T-helper 1 cell (primary cell): ENCODE measurements at places on chromosomes 12 and 14.
A peak's percentile ranks its signal among the peaks of the same experiment; 100 is the strongest.

- peak; percentile 56 for DNase-seq
Observed at GRCh38 chr12:120356567-120357030, 12.4 kb downstream of the MSI1 start.

DNA sequence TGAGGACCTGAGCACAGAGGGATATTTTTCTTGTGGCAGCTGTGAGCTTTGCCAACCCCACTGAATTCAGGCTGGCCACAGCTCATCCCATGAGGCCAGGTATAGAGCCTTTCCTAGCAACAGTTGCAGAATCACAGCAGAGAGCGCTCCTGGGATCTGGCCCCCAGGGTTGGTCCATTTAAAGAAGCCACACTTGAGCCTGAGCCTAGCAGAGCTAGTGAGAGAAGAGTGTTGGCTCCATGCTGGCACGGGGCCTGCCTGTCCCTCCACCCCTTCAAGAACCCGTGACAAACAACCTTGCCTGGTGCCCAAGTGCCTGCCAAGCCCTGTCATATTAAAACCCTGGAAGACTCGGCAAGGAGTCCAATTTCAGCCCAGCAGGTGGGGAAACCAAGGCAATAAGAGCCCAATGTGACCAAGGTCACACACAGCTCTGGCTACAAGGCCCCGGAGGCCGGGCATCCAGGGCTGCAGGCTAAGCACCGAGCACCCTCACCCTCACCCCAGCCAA lies 91.6 kb downstream of the LRRC74A start:
- no peak for DNase-seq

DNA sequence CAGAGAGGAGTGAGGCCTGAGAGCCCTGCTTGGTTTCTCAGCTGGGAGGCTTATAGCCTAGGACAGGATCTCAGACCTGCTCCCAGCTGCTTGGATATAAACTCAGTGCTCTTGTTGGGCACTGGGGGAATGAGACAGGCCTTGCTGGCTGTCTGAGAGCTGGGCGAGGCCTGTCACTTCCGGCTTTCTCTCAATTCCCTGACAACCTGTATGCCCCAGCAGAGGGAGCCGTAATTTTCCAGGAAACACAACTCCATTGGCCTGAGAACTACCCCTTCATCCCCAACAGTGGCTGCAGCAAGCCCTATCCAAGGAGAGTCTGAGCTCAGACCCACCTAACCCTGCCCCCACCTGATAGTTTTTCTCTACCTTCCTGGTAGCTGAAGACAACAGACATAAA lies 258.3 kb upstream of the STXBP6 start:
- DNase-seq = no peak

DNA sequence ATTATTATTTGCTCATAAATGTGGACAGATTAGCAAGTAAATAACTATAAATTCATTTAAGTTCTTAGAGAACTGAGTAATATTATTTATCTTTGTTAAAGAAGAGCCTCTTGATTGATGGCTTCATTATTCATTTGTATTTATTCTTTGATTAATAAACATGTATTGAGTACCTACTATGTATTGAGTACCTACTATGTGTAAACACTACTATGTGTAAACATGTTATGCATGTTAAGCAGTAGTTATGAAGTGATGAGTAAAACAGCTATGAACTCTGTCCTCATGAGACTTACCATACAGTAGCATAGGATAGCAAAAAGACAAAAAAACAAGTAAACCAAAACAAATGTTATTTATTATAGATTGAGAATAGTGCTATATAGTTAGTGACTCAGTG lies 61.9 kb downstream of the MNAT1 start:
- no peak for DNase-seq

GRCh38 chr12:70043490-70044138 lies 199.6 kb upstream of the CNOT2 start:
- DNase-seq = no peak

GRCh38 chr12:105083031-105083430 lies 1.2 kb downstream of the ALDH1L2 start:
- DNase-seq = no peak

DNA sequence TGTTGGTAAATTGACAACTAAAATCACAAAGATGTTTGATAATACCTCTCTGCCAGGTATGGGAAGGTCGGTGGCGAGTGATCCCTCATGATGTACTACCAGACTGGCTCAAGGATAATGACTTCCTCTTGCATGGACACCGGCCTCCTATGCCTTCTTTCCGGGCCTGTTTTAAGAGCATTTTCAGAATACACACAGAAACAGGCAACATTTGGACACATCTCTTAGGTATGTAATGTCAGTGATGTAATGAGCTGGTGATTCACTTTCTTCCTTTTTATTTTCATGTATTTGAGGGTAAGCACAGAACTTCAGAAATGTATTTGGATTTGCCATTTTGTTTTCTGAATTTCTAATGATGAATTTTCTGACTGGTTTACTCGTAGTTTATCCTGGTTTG lies 42.6 kb upstream of the LRTM2 start:
- DNase-seq = no peak

DNA sequence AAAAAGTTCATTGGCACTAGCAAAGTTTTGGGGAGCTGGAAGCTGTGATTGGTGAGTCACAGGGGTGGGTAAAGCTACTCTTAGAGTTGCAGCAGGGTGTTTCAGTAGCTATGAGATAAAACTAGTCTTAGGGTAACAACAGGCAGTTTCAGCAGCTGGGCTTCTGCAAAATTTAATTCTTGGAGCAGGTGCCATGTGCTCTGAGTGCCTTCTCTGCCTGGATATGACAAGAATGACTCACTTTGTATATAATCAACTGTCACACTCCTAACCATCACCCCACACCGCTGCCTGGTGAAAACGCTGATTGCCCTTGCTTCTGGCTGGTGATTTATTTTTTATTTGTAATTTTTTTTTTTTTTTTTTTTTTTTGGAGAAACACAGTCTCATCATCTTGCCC lies 10.5 kb upstream of the PLBD2 start:
- no peak for DNase-seq

- DNase-seq = no peak
Observed at GRCh38 chr12:71626098-71626497, 37.5 kb downstream of the ZFC3H1 start.

- DNase-seq = no peak
Observed at GRCh38 chr14:103377522-103378037, 7.6 kb upstream of the MARK3 start.

DNA sequence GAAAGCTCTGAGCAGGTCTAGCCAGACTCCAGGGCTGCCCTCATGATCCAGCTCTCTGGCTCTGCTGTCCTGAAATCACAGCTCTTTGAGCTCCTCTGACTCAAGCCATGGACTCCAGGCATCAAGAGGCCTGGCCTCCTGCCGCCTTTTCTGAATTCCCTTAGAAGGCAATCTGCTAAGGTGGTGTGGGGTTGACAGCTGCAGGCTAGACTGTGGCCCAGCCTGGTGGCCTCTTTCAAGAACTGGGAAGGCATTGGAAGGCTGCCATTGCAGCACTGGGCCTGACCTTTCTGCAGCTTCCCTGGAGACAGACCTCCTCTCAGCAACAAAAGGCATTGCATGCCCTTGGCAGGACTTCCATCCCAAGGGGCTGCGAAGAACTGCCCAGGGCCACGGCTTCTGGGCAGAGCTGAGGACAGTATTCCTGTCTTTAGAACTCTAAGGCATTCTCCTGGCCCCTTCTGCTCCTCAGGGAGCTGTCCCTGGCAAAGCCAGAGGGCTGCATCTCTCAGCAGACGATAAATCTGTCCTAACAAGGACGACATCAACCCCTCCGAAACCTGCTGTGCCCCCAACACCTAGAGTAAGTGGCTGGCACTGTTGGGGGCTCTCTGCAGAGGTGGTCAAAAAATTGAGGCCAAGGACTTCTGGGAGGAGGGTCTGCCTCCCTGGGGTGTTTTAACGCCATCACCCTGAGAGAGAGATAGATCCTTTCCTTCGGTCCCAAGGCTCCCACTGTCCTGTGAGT lies 115.6 kb downstream of the RBM19 start:
- no peak for DNase-seq

DNA sequence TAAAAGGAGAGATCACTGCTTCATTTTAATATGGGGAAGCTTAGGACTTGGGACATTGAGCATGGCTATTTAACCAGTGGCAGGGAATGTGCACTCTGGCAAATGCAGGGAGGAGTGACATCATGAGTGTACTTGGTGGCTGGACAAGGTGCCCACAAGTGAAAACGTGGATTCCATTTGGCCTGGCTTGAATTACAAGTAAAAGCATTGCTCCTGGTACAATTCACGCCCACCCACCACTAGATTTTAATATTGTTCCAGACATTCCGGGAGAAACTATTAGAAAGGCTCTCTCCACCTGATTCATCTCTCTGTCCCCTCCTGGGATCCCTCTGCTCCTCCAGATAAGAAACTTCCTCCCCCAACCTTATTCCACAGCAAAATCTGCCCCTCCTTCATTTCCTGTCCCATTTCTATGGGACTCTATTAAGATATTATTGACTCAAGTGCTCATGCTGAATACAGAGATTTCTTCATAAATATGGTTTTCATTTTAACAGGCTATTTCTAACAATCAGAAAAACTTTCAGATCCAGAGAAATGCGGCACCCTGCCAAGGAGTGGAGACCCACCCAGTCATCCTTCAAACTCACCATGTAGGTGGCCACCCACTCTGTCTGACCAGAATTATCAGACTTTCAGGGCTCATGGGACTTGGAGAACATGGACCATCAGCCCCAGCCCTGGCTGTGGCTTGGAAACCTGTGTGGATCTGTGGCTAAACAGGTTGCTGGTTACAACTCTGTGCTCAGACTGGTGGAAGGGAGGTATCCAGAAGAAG lies 43.2 kb downstream of the SSPN start:
- DNase-seq = no peak

- DNase-seq = no peak
Observed at GRCh38 chr12:131482686-131483085, 228.2 kb upstream of the SFSWAP start.

DNA sequence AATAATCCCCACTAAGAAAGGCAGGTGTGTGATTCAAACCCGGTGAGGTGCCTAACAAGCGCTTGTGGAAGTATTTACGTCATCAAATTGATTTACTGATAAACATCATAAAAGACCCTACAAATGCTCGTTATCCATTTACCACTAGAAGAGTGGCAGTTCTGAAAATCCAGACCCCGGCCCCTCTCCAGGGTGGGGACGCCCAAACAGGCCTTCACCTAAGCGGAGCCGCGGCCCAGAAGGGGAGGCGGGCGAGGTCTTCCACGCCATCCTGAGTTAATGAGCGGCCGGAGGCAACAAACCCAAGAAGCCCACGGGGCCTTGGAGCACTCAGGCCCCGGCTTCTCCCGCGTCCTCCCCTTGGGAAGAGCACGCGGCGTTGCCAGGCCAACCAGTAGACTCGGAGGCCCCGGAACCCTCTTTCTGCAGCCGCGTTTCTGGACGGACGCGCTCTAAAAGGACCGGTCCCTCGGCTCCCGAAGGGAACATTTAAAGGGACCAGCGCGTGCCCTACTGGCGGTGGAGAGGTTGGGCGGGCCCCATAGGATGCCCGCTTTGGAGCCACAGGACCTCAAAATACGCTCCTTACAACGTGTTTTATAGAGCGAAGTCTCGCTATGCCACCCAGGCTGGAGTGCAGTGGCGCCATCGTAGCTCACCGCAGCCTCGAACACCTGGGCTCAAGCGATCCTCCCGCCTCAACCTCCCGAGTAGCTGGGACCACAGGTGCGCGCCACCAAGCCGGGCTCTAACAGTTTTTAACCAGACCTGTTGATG lies 3.5 kb downstream of the PTPN21 start:
- DNase-seq = no peak

- DNase-seq = no peak
Observed at GRCh38 chr14:74733221-74733620, 20.3 kb downstream of the FCF1 start.

- DNase-seq = no peak
Observed at GRCh38 chr12:113061061-113061694, 4.6 kb downstream of the DTX1 start.

GRCh38 chr14:100440207-100440631 lies 117.1 kb downstream of the SLC25A47 start:
- DNase-seq = no peak

DNA sequence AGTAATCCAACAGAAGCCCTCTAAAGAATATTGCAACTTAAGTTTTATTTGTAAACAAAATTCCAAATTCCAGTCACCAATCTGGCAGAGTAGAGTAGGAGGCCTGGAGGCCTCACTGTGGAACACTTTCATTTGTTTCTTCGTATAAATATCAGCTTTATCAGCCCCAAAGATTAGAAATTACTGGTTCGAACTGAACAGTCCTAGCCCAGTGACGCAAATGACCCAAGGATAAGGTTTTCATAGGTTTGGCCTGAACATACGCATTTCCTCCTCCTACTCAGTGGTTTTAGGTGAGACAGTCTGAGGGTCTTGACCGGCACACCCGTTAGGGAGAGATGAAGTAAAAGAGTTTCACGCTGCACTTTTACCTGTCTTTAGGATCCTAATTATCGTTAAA lies 1.7 kb downstream of the CDC42BPB start:
- no peak for DNase-seq

DNA sequence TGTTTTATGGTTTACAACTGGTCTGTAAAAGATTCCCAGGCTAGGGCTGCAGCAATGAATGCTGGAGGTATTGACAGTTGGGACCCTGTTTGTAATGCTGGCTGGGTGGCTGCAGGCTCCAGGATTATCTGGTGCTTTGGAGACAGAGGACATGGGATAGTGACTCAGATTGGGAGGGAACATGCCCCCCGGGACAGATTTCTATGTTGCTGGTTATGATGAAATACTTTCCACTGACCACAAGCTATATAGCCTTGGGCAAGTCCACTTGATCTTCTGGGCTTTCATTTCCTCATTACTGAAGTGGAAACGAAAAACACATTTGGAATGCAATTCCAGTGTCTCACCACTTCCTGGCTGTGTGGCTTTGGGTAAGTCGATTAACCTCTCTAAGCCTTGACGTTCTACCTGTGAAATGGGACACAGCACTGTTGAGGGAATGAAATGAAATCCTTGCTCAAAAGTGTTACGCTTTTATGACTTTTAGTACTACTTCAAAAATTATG lies 6.3 kb upstream of the TPCN1 start:
- no peak for DNase-seq

DNA sequence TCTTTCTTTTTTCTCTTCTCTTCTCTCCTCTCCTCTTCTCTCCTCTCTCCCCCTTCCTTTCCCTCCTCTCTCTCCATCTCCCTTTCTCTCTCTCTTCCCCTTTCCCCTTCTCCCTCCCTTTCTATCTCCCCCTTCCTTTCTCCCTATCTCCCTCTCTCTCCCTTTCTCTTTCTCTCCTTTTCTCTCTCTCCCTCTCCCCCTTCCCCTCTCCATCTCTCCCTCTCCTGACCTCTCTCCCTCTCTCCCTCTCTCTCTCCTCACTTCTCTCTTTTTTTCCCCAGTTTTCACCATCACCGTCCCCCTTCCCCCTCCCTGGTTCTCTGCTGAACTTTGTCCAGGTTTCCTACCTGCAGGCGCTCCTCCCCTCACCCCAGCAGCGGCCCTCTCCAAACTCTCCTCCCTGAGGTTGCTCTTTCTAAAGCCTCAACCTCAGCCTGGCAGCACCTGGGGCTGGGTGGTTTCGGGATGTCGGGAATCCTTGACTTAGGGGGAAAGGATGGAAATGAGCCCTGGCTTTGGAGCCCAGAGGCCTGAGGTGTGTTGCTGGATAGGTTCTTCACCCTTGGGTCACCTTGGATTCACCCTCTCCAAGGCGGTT lies 14.7 kb upstream of the TBX3 start:
- no peak for DNase-seq
